Fibroblast of the aortic adventitia (primary cell): ENCODE measurements at places on chromosomes 16 and 17. TPM values are rescaled to one million over a fixed set of nuclear protein-coding genes. Genes with fewer than 3 reads are reported as not detected.

The CD300E gene
- not detected in 2 replicates for total RNA-seq

The TMC8 gene
- total RNA-seq, result not detected in 2 replicates

The GNAO1 gene
- 0.09 TPM in 1 of 2 replicates, not detected in the other for total RNA-seq

The CCDC144A gene
- total RNA-seq, result 13.7 and 18.7 TPM in 2 replicates

The SOX15 gene
- 0.57 and 1.4 TPM in 2 replicates for total RNA-seq

The SPNS2 gene
- 0.16 and 0.27 TPM in 2 replicates for total RNA-seq

The IRF8 gene
- not detected in 2 replicates for total RNA-seq

The NR1D1 gene
- 2.8 and 6.5 TPM in 2 replicates for total RNA-seq

The RRN3 gene
- 26.1 and 27.9 TPM in 2 replicates for total RNA-seq

The EFNB3 gene
- 0.90 and 3.9 TPM in 2 replicates for total RNA-seq

The BIRC5 gene
- total RNA-seq, result 0.57 and 31.8 TPM in 2 replicates

The ERAL1 gene
- 16.3 and 38.1 TPM in 2 replicates for total RNA-seq

The CDH5 gene
- 2.9 and 7.0 TPM in 2 replicates for total RNA-seq

The SPOP gene
- 46.1 and 85.4 TPM in 2 replicates for total RNA-seq

The MEIOC gene
- total RNA-seq, result 0.18 TPM in 1 of 2 replicates, not detected in the other

The ABCA10 gene
- total RNA-seq, result 2.8 and 7.5 TPM in 2 replicates

The CRYM gene
- 2.0 and 2.8 TPM in 2 replicates for total RNA-seq

The KRTAP9-4 gene
- total RNA-seq, result not detected in 2 replicates

The SAMD14 gene
- total RNA-seq, result 1.6 and 5.1 TPM in 2 replicates

The IST1 gene
- 172 and 273 TPM in 2 replicates for total RNA-seq

The SEPTIN1 gene
- total RNA-seq, result 0.09 TPM in 1 of 2 replicates, not detected in the other

The TBC1D3 gene
- total RNA-seq, result not detected in 2 replicates

The SRL gene
- 0.09 and 0.25 TPM in 2 replicates for total RNA-seq

The PRPSAP2 gene
- 14.2 and 26.3 TPM in 2 replicates for total RNA-seq

The PITPNM3 gene
- 0.57 and 1.3 TPM in 2 replicates for total RNA-seq

The LPO gene
- total RNA-seq, result not detected in 2 replicates

The PRSS27 gene
- 0.65 and 1.3 TPM in 2 replicates for total RNA-seq
